HS-5 (cell line): ENCODE measurements at places on chromosomes 13 and 19.

GRCh38 chr13:113125506-113126264 is 3.1 kb downstream of the F10 start:
- no peak for DNase-seq

GRCh38 chr13:111586291-111586690 is 265.8 kb downstream of the TEX29 start:
- DNase-seq, result no peak

DNA sequence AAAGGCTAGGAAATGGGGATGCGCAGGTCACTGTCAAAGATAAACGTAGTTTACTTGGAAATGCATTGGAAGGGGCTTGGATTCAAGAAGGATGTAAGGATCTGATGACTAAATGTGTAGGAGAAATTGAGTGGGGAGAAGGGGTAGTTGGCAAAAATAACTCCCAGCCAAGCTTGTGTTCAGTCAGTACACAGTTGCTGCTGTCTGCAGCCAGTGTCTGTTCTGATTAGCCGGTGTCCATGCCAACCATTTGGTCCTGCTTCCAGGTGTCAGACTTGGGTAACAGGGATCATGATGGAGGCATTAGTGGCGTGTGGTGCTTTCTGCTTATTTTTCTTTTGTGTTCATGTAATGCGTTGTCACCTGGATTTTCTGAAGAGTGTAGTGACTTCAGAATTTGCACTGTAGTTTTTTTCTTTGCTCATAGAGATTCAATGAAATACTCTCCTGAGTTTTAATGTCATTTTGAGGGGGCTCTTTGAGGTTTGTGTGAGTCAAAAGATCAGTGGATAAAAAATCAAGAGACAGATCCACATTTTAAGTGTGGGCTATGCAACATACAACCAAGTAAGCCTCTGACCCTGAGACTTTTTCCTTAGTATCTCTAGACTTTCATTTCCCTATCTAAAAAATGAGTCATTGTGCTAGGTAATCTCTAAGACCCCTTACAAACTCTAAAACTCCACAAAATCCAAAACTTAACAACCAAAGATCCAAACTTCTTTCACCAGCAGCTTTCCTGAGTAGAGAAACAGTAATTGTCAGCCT is 103.9 kb downstream of the WDFY2 start:
- DNase-seq, result no peak

DNA sequence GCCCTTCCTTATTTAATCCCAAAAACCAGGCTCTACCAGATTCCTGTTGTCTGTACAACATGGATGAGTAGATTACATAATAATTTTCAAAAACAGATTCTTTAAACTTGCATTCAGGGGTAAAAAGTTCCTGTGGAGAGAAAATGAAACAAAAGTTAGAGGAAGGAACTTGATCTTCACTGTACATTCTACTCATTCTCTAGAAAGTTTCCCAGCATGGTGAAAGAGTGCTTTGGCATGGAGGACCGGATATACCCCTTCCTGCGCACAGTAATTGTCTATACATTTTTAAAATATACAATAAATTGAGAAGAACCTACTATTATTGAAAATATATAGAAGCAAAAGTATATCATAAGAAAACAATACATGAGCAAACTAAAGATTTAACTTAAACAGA is 274.2 kb downstream of the ITGBL1 start:
- DNase-seq, result no peak

- DNase-seq, result no peak
These were observed 128.5 kb upstream of the TMTC4 start for GRCh38 chr13:100803091-100803490.

DNA sequence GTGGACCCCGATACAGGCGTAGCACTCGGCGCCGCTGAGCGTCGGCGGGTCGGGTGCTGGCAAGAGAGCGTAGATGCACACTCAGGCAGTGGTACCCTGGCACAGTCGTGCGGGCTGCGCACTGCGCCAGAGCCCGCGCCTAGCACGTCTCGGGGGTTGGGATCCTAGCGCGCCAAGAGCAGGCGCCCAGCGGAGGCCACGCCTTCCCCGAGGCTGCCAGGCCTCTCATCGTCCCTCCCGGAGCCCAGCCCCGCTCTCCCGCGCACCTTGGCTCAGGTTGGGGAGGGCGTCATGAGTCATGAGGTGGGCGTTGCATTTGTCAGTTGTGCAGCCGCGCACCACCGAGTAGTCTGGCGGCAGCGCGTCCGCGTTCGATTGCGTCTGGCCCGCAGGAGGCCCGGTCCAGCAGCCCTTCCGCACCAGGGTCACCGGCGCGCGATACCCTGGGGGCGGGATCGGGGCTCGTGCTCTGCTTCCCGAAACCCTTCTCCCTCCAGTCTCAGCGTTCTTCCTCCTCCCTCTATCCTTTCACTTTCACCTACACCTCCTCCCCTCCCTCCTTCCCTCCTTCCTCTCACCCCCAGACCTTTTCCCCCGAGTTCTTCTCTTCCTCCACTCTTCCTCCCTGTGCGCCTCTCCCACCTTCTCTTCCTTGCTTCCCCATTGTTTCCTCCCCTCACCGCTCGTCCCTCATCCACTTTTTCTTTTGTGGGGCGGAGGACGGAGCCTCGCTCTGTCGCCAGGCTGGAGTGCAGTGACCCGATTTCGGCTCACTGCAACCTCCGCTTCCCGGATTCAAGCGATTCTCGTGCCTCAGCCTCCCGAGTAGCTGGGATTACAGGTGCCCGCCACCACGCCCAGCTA is 3.5 kb downstream of the LYPD5 start:
- no peak for DNase-seq

GRCh38 chr13:113903912-113904311 is 40.0 kb upstream of the GAS6 start:
- no peak for DNase-seq

DNA sequence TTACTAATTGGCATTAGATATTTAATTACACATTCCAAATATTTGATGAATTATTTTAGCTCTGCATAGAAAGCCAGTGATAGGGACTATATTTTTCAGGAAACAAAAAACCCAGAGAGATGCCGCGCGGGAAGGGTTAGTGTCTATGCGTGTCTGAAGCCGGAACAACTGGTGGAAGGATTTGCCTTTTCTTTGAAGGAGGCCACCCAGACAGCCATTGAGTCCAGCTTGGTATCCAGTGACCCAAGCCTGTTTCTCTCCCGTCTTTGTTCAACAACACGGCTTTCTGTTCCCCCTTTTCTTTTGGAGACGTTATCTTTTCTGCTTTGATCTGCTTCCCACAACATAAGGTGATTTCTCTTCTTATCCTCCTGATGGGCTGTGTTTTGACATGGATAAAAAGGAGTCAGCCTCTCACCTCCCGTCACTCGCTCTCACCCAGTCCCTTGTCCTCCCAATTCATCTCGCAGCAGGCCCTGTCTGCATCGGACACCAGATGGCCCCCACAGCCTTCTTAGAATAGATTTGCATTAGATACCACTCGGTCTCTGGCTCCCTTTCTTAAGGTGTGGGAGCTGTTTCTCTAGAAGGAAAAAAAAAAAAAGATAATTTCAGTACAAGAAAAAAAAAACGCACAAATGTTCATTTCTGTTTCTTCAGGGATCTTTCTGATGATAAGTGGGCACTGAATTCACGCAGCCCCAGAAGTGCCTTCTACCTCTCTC is 361.8 kb downstream of the ZNF536 start:
- no peak for DNase-seq

DNA sequence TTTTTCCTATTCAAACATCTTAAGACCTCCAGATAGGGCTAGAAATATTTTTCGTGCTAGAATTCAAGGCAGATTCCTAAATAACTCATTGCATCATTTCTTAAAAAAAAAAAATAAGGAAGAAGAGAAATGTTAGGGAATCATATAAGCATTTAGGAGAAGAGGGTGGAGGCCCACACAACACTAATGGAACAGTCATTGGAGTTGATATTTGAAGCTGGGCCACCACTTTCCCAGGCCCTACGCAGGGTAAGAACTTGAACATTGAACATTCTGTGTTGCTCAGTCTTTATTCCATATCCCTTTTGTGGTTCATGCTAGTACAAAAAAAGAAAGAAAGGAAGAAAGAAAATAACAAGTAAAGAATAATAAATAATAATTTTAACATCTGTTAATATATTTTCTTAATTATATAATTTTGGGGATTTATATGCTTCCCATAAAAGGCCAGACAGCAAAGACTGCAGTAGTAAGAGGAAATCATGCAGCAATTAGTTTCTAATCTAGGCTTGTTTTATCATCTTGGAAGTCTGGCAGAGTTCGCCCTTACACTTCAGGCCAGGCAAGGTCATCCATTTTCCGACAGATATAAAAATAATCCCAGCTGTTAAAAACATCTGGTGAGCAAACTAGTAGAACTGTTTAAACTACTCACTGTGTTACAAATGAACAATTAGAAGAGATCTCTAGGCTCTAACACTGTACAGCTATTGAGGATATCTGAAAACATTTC is 127.7 kb downstream of the FRY start:
- no peak for DNase-seq

GRCh38 chr19:45100846-45101252 is 7.9 kb downstream of the PPP1R37 start:
- DNase-seq, result no peak

DNA sequence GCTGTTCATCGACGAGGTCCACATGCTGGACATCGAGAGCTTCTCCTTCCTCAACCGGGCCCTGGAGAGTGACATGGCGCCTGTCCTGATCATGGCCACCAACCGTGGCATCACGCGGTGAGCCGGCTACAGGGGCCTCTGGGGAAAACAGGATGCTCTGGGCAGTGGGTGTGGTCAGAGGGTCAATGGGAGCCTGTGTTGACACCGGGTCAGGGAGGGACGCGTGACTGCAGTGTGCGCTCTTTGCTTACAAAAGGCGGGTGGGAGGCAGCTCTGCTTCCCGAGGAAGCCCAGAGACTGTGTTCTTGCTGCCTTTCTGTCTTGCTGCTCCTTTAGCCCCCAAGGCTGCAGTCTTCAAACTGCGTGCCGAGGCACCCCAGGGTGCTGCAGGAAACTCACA is 5.7 kb downstream of the LHB start:
- no peak for DNase-seq

DNA sequence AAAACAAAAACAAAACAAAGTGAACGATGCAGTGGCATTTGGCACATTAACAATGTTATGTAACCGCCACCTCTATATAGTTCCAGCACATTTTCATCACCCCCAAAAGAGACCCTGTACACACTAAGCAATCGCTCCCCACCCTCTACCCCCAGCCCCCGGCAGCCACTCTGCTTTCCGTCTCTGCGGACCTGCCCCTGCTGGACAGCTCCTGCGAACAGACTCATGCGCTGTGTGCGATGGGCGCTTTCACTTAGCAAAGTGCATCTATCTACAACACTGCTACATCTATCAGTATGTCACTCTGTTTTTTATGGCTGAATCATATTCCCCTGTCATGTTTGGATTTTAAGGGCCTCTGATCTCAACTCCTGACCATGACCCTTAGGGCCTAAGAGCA is 25.1 kb upstream of the TMEM160 start:
- no peak for DNase-seq

DNA sequence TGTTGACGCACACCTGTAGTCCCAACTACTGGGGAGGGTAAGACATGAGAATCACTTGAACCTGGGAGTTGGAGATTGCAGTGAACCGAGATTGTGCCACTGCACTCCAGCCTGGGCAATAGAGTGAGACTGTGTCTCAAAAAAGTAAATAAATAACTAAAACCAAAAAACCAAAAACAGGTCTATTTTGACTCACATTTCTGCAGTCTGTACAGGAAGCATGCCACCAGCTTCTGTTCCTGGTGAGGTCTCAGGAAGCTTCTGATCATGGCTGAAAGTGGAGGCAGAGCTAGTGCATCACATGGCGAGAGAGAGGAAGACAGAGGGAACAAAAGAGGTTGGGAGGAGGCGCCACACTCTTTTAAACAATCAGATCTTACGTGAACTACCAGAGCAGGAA is 142.5 kb downstream of the ITGBL1 start:
- no peak for DNase-seq

DNA sequence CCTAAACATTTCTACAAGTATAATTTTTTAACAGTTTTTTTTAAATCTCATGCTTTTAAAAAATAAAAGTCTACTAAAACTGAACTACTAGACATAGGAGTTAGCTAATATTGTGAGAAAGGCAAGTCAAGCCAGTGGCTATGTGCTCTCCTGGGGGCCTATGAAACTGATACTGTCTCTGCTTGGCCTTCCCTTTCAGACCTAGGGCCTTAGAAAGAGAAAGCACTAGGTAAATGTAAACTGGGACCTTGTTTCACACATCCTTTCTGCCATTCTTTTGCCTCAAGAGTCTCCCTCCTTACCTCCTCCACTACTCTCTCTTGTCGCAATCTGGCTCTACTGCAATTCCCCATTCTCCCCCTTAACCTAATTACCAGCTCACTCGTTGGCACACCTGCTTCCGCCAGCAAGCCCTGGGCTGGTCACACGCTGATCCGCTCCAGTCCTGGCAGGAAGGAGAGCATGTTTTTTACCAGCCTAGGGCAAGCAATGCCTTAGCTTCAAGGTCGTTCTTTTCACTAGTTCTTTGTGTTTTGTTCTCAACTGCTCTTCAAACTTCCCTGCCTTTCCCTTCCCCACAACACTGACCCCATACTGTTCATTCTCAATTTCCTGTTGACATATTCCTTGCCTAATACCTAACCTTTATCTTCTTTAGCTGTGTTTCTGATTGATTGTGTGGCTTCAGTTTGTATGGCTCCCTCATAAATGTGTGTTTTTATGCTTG is 23.1 kb downstream of the TBC1D4 start:
- no peak for DNase-seq

- DNase-seq, result no peak
These were observed 2.7 kb downstream of the VSTM2B start for GRCh38 chr19:29528350-29528945.

GRCh38 chr19:18967358-18968146 is 26.5 kb upstream of the HOMER3 start:
- no peak for DNase-seq

DNA sequence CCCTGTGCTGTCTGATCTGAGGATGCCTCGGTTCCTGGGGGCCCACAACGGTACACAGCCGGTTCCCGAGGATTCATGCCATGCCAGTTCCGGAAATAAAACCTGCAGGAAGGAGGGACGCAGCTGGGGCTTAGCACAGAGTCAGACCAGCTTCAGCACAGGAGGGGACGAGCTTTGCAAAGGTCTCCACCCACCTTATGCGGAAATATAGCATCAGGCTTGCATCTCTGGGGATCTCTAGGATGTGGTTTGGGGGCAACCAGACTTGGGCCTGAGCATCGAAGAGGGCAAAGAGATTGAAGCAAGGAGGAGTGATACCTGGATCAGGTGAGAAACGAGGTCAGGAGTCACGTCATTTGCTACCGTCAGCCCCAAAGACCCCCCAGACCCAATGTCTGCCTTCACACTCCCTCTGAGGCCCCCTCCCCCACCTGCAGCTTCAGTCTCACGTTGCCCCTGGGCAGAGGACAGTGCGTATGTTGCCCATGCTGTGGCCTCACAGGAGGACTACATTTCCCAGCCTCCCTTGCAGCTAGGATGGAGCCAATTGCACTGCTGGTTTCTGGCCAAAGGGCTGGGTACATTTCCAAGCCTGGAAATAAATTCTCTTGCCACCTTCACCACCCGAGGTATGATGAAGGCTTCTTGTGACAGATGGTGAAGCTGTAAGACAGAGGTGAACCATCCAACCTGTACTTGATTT is 12.1 kb downstream of the TYK2 start:
- DNase-seq, result no peak

- no peak for DNase-seq
These were observed 216.8 kb downstream of the TEX29 start for GRCh38 chr13:111537115-111537728.

GRCh38 chr13:99278200-99278599 is 20.0 kb upstream of the GPR18 start:
- DNase-seq, result no peak
